ENCODE measurements at places on chromosomes 12 and 14. TPM values are rescaled to one million over a fixed set of nuclear protein-coding genes. Genes with fewer than 3 reads are reported as not detected.

Gene KLRB1
- not detected for total RNA-seq

- no peak for DNase-seq
Measured at GRCh38 chr12:119019166-119019565, 37.8 kb downstream of the SRRM4 start.

- no peak for DNase-seq
Measured at GRCh38 chr12:11862798-11863197, 207.9 kb upstream of the BCL2L14 start.

DNA sequence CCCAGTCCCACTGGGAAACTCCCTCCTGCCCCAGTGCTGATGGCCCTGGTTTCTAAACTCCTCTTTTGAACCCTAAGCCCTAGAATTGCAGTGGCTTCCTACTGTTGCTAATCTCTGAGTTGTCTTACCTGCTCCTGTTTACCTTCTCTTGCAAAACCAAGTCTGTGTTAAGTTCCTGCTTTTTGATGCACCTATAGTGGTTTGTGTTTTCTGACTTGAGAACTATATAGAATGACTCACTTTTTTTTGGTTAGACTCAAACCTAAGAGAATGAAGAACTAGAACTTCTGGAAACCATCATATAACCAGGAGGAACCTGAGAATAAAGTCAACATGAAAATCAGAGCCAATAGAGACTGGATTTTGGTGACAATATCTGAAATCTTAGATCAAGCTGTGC, 5.5 kb upstream of the GAS2L3 start:
- no peak for DNase-seq

Gene SSTR1
- 1.2 TPM for total RNA-seq

- no peak for DNase-seq
Measured at GRCh38 chr14:103735439-103735814, 19.8 kb downstream of the ZFYVE21 start.

GRCh38 chr12:124613151-124613585, 45.8 kb upstream of the NCOR2 start:
- DNase-seq: peak; percentile 26

Gene ERO1A
- 81.4 TPM for total RNA-seq

GRCh38 chr12:124388038-124388671, 93.3 kb downstream of the RFLNA start:
- no peak for DNase-seq

Gene IL22
- total RNA-seq: not detected

DNA sequence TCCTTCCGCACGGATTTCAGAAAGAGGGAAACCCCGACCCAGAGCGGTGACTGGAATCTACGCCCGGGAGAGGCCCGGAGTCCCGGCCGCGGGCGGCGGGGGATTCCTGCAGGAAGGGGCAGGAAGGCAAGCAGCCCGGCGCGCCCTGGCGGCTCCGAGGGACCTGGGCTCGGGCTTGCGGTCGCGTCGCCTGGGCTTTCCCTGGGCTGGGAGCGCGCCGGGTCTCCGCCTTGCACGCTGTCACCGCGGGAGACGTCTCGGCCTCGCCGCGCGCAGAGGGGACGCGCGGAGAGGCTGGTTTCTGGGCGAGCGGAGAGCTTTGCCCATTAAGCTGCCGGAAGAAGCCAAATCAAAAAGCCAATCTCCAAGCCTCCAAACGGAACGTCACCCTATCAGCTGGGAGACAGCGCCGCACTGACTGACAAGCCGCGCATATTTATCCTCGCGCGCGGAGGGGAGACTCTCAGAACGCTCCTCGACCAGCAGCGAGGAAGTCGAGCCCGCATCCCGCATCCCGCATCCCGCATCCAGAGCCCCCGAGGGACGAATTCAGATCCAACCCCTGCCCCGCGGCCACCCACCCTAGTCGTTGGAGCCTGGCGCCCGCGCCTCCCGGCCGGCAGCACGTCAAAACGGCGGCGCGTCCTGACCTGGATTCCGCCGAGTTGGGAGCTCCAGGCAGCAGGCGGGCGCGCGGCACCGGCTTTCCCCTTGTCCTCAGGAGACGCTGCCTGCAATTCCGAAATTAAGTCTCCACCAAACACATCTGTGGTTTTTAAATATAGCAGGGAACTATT, at the start of gene SLC8A3:
SLC8A3 (minus strand) TSS at position 293 of the 797 bp plus-strand sequence. CDS start 20,529 bp downstream, outside the sequence.
- no peak for DNase-seq

GRCh38 chr14:24377657-24378056, 9.7 kb downstream of the NFATC4 start:
- DNase-seq: no peak

Measured in pulmonary artery endothelial cell (primary cell).